ENCODE measurements at places on chromosomes 12 and 14.

- DNase-seq, result no peak
Observed at GRCh38 chr12:21717767-21718166, 56.7 kb downstream of the KCNJ8 start.

DNA sequence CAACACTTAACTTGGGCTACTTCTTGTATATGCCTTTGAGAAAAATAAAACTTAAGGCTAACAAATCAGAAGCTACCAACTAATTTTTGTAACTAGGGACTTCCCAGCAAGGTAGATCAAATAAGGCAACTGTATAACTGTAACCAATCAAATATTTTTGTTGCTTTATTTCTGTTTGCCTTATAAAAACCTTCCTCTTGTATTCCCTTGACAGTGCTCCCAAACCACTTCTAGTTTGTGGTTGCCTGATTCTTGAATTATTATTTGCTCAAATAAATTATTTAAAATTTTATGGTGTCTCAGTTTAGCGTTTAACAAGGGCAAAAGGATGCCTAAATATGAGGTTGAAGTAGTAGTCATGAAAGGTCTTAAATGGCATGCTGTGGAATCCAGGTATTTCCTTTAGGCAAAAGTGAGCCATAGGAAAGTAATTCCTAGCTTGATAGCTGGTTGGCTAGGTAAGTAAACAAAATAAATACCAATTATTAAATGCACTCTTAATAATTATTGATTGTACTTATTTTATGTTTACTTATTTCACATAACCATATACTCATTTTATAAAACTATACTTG is 632.6 kb downstream of the RPL10L start:
- DNase-seq, result no peak

DNA sequence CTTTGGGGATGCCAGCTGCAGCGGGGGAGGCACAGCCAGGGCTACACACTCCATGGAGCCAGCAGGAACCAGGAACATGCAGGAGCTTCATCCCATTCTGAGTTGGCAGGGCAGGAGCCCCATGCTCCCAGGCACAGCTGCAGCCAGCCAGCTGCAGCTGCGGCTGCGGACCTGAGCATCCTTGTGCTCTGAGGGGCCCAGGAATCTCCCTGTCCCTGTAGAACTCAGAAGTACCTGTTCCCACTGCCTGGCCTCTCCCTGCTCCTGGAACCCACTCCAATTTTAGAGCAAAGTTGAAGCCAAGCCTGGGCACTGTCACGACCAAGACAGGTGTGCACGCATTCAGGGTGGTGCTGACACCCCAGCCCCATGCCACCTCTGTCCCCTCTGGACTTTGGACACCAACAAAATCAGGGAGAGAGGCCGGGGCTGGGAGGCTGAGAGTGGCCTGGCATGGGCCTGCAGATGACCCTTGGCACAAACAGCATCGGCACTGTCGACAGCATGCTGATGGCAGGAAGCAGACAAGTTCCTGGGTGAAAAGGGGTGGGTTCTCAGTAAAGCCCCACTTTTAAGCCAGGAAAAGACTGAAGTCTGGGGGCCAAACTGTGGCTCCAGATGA is 257.3 kb upstream of the LRFN5 start:
- no peak for DNase-seq

DNA sequence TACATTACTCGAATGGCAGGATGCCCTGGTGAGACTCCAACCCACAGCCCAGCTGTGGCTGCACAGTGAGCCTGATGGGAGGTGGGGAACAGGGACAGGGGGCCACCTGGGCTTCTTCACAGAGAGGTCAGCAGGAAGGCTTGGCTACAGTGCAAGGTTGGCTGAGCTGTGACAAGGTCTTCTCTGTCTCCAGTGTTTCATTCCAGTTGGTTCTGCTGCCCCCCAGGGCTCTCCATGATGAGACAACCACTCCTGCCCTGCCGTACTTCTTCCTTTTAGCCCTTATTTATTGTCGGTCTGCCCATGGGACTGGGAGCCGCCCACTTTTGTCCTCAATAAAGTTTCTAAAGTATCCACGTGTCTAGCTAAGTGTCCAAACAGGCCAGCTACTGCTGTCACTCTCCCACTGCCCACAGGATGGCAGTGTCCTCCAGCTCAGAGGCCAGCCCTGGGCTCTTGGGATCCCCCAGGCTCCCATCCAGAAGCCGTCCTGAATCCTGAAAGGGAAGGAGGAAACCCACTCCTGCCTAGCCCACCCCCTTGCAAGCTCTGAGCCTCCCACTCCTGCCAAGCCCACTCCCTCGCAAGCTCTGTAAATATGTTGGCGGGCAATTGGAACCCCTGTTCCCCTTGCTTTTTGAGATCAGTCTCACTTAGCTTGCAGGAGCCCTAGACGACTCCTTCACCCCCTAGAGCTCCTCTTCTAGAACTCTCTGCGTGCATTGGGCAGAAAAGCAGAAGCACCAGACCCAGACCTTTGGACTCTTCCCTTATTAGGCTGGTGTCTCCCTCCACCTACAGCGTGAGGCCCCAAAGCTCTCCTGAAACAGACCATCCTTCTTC is 5.4 kb downstream of the C1QL4 start:
- DNase-seq, result peak; percentile 78

DNA sequence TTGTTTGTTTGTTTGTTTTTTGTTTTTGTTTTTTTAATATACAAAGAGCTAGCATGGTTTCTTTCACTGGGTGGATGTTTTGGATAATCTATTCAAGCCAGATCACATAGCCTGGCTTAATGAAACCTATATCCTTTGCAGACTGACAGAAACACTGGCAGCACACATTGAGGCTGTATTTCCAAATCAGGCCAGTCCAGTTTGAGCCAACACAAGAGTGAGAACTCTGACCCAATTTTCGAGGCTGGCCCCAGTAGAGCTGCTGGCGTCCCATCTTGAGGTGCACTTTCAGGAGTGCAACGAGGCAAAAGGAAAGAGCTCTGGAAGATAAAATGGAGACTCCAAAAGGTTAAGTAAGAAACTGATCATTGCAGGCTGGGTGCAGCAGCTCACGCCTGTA is 43.9 kb upstream of the ACTN1 start:
- DNase-seq, result no peak

- DNase-seq, result no peak
Observed at GRCh38 chr12:41850046-41850445, 294.6 kb downstream of the GXYLT1 start.

GRCh38 chr14:64692189-64692985 is 11.8 kb upstream of the PLEKHG3 start:
- no peak for DNase-seq
